ENCODE measurements at places on chromosomes 7 and 10. TPM values are rescaled to one million over a fixed set of nuclear protein-coding genes. Genes with fewer than 3 reads are reported as not detected.

The SYT15B gene
- 0.07 TPM for total RNA-seq

The AKR1D1 gene
- not detected for total RNA-seq

DNA sequence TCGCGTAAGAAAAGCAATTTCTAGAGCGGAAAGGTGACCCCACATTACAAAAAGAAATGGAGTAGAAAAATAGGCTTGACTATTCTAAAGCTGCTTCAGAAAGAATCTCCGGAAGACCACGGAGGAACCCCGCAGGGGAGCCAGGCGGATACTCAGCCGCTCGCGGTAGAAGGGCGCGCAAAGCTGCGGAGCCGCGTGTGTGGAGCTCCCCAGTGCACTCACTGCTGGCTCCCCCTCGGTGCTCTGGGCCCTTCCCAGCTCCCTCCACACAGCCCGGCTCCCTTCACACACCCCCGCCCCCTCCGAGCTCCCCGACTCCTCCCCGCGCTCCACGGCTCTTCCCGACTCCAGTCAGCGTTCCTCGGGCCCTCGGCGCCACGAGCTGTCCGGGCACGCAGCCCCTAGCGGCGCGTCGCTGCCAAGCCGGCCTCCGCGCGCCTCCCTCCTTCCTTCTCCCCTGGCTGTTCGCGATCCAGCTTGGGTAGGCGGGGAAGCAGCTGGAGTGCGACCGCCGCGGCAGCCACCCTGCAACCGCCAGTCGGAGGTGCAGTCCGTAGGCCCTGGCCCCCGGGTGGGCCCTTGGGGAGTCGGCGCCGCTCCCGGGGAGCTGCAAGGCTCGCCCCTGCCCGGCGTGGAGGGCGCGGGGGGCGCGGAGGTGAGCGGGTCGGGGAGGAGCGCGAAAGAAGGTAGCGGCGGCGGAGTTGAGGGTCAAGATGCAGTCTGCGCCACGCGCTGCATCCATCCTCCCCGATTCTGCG, at the start of gene STEAP2:
Gene STEAP2 (plus strand): TSS at position 350 of the 758 bp plus-strand sequence. CDS start 13,343 bp downstream, outside the sequence.
- DNase-seq: no peak

The DNAJC30 gene
- total RNA-seq: 6.1 TPM
